GF-D8 (cell line): ENCODE measurements at places on chromosomes 13 and 19.

DNA sequence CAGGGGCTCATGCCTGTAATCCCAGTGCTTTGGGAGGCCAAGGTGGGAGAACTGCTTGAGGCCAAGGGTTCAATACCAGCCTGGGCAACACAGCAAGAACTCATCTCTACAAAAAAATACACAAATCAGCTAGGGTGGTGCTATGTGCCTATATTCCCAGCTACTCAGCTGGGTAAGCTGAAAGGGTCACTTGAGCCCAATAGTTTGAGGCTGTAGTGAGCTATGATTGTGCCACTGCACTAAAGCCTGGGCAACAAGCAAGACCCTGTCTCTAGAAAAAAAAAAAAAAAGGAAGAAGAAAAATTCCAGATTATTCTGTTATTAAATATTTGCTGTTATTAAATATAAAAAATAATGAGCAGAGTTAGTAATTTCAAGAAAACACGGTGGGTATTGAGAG lies 131.1 kb downstream of the RGCC start:
- DNase-seq: no peak

DNA sequence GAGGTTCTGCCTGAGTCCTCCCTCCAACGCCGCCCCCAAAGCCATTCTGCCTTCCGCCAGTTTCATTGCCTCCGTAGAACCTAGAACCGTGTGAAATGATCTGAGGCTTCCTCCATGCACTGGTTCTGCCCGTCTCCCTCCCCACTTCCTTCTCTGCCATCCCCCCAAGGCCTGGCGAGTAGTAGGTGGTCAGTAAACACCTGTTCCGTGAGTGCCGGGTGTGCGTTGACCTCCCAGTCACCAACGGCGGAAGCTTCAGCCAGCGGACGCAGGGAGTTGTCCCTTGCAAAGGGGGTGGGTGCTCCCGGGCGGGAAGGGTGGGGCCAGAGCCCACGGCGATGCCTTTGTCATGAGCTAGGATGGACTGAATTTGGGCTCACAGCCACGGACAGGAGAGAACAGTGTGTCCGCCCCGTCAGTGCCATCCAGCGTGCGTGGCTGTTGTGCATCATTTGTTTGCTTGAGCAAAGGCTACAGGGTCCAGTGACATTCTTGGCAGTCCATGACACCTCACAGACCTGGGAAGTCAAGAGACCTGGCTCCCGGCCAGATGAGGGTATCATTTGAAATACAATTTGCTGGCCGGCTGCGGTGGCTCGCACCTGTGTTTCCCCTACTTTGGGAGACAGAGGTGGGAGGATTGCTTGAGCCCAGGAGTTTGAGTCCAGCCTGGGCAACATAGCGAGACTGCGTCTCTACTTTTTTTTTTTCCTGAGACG lies 43.1 kb downstream of the NFIC start:
- no peak for DNase-seq

- DNase-seq: no peak
Measured at GRCh38 chr13:110131424-110131823, 175.5 kb downstream of the COL4A1 start.

- no peak for DNase-seq
Measured at GRCh38 chr13:22081430-22081829, 410.6 kb downstream of the FGF9 start.

DNA sequence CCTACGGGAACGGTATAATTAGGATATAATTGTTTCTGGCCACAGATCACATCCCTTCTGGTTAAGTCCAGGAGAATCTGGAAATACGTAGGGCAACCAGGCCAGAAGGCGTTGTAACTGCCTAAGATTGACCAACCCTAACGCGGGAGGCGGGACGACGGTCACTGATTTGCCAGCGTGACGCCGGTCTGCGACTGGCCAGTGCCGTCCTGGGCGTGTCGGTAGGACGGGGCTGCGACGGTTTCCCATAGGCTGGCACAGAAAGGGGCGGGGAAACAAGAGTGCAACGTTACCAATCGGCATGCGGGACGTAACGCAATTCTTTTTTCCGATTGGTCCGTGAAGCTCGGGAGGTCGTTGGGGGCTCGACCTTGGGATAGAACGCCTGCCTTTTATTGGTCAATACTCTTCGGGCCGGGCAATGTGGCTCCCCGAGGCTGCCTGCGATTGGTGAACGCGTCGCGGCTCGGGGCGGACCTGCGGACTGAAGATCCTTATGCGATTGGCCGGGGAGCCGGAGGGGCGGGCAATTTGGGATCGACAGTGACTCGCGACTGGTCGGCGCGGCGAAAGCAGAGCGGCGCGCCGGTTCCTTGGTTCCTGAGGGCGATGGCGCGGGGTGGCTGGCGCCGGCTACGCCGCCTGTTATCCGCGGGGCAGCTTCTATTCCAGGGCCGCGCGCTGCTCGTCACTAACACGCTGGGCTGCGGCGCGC lies at the start of gene MPV17L2:
TSS of gene MPV17L2 (plus strand) at position 546 of the 715 bp plus-strand sequence. CDS start at position 610, 64 bp downstream.
- peak; percentile 99 for DNase-seq

DNA sequence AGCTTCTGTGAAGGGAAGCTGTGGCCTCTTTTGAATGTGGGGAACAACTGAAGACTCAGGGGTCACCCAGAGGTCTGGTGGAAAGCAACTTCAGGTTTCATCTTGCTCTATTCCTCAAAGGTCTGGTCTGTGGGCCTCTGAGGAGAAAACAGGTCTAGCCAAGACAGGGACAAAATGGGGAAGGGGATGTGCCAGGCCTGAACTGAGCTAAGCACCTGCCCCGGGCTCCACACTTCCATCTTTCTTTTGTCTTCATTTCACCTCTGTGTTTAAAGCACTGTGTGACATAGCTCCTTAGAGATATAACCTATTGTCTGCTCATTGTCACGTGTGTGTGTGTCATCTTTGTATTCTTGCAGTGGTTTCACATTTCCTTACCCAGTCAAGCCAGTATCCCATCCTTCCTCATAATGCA lies 19.9 kb upstream of the GDF15 start:
- DNase-seq: no peak

GRCh38 chr19:5624018-5624663 lies 1.3 kb downstream of the SAFB start:
- DNase-seq: no peak

GRCh38 chr19:35460608-35461007 lies 12.6 kb downstream of the FFAR2 start:
- no peak for DNase-seq

- no peak for DNase-seq
Measured at GRCh38 chr13:33218020-33218419, 67.5 kb downstream of the STARD13 start.

DNA sequence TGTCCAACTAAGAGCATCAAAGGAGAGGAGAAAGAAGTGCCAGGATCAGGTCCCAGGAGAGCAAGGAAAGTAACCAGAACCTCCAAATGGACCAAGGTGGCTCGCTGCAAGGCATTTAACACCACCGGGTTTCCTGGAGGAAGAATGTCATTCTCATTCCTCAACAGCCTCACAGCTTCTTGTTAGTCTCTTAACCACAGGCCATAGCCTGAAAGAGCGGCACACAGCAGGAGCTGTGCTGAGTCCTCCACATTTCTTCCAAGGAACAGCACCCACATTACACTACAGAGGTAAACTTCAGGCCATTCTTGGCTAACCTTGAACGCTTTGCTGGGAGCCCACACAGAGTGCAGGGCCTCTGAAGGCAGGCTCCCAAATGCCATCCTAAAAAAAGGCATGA lies 23.6 kb downstream of the DOCK9 start:
- no peak for DNase-seq

DNA sequence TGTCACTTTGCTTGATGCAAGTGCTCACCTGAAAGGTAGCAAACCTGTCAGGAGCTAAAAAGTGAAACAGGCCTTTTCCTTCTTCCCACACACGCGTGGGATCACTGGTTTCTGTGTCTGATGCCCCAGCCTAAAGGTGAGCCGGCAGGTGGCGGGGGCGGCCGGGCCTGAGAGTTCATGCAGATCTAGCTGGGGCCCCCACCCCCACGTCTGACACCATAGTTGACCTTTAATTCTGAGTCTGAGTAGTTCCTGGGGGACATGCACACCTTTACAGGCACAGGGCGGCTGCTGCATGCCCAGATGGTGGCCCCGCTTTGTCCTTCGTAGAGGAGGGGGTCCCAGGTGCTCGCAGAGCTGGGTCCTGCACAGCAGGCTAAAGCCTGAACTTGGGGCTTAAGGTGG lies 345.3 kb downstream of the TEX29 start:
- DNase-seq: no peak

DNA sequence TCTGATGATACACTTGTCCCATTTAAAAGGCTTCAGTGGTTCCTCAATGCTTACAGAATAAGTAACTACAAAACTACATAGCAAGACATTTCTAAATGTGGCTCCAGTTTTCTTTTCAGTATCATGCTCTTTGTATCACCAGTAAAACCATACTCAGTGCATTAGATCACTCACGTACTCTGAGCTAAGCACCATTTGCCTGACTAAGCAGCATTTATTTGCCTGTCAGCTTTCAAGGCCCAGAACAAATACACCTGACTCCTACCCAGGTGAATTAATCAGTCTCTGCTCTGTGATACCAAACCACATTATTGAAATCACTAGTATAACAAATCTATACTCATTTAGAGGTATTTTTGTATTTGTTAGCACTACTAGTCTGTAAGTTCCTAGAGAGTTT lies 47.4 kb upstream of the PCDH20 start:
- no peak for DNase-seq

DNA sequence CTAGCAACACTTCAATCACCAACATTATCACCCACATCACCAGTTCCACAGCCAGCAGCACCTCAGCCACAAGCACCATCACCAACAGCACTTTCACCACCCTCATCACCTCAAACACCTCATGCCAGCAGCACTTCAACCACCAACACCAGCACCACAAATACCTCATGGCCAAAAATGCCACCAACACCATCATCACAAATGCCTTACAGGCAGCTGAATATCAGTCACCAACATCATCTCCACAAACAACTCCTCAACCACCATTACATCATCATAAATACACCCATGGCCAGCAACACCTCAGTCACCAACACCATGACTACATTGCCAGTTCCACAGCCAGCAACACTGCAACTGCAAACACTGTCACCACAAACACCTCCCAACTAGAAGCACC lies 10.4 kb downstream of the FCER2 start:
- DNase-seq: no peak

DNA sequence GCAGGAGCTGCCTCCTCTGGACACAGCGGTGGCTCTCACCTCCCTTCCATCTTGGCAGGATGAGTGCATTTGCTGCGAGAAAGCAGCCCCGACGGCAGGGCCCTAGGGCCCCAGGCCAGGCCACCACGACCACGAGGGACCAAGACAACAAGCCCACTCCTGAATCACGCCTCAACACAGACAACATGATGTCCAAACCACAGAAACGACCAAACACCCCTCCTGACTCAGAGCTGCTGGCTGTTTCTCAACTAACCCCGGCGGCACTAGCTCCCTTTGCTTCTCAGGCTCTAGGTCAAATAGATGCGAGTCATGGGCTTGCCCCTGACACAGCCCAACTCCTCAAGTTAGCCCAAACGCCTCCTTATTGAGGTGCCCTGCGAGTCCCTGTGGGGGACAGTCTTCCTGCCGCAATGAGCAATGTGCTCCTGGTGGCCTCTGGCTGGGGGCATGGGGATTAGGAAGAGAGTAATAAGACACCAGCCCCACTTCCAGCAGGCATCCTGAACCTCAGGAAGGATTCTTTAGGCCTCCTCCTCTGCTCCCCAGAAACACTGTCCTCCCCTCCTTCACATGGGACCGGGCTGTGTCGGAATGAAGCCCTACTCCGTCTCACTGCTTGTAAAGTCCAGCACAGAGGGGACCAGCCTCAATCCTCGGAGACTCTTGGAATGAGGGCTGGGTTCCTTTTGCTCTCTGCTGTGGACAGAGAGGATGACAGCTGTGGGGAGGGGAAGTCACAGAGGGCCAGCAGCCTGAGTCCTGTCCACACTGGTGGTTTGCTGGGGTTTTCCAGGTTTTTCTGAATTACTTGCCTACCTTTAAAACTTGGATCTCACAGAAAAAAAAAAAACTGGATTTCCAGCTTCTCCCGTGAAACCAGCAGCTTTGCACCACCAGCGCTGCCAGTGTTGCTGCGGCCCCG lies 6.9 kb upstream of the ATF5 start:
- DNase-seq: no peak

- no peak for DNase-seq
Measured at GRCh38 chr19:12866416-12867119, 14.7 kb downstream of the DNASE2 start.

- DNase-seq: no peak
Measured at GRCh38 chr13:76330761-76331160, 555.4 kb downstream of the KCTD12 start.

- DNase-seq: no peak
Measured at GRCh38 chr19:55621673-55622231, 2.6 kb downstream of the ZNF784 start.

DNA sequence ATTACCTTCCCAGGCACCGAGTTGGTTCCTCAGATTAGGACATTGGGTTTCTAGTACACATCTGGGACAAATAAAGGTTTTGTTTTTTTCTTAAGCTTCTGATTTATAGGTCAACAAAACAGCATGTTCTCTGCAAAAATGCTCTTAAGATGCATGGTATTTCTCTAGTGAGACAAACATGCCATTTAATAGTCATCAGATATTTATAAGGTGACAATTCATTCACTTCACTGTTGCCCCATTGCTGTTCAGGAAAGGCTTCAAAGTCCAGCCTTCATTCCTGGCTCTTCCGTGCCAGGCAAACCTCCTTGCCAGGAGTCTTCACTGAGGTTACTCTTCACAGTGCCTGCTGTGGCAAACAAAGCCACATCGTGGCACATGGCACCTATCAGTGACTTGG lies 156.3 kb upstream of the FNDC3A start:
- DNase-seq: no peak

GRCh38 chr13:106610486-106610885 lies 42.5 kb upstream of the ARGLU1 start:
- no peak for DNase-seq

GRCh38 chr19:47545061-47545948 lies 27.6 kb downstream of the ZNF541 start:
- DNase-seq: no peak

GRCh38 chr13:90455823-90456222 lies 891.7 kb upstream of the MIR17HG start:
- DNase-seq: no peak

- DNase-seq: no peak
Measured at GRCh38 chr13:97339019-97339987, 94.7 kb upstream of the RAP2A start.

GRCh38 chr19:7120499-7120898 lies 51.0 kb downstream of the ZNF557 start:
- no peak for DNase-seq

DNA sequence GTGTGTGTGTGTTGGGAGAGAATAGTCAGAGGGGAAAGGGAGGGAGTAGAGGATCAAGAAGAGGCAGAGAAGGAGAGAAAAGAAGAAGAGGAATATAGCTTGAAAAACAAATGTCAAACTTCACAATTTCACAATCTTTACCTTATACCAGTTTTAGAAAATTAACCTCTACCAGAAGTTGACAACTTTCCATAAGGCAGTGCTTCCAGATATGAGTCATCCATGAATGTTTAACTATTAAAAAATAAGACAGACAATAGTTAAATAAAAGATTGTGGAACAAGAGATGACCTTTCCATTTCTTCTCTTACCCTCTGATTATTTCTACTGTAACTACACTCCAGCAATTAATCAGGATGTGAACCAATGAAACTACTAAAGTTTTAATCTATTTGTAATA lies 229.4 kb downstream of the ITGBL1 start:
- no peak for DNase-seq

GRCh38 chr19:7748756-7749155 lies 1.4 kb upstream of the CD209 start:
- no peak for DNase-seq
